NCI-H2171 (cell line): ENCODE measurements at places on chromosomes 12 and 14.

GRCh38 chr12:42887657-42888056 lies 298.1 kb upstream of the PRICKLE1 start:
- no peak for DNase-seq

DNA sequence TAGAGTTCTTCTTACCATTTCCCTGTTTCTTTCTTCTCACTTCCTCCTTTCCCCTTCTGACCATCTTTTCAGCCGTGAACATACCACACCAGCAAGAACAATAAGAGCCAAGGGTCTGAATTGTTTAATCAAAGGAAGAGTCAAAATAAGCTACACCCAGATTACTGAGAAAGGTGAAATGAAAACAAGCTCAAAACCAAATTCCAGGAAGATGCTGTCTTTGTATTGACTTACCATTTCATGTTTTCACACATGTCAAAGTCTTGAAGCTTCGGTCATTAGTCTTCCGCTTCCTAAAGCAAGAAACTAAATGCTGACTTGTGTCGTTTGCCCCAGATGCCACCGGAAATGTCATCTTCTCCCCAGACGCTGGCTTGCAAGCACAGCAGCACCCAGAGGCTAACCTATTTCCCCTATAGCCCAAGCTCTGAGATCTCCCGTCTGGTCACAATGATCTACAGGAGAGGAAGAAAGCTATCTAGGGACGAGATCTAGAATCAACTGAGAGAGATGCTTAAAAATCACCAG lies 136.5 kb upstream of the AMIGO2 start:
- no peak for DNase-seq

- DNase-seq, result no peak
These were observed 104.3 kb upstream of the MAX start for GRCh38 chr14:65206448-65207096.

DNA sequence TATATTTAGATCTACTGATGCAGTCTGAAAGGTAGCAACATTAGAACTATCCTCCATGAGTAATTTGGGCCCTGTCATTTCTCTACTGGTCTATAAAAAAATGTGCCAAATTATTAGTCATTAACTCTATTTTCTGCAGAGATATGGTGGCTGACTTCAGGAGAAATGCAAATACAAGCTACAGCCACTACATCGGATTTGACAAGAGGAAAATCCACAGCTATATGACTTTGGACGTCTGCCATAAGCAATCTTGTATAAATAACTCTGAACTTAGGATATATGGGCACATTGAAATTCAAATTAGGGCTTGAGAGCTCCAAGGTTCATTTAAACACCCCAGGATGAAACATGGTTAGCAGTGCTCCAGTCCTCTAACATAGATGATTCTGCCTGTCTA lies 983.0 kb upstream of the LRFN5 start:
- DNase-seq, result no peak

DNA sequence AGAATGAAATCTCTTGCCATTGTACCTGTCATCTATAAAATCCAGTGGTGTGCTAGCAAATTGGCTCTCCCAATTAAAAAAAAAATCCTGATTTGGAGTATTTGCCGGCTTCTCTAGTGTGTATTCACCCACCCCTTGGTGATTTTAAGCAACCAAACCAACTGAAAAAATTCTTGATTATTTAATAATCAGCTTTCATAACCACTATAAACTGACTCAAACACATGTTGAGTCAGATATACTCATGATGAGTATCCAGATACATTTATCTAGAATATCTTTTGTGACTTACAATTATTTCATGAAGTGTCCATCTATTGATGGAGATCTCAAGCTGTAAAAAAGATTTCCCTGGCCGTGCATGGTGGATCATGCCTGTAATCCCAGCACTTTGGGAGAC lies 205.4 kb downstream of the RASSF9 start:
- DNase-seq, result no peak

DNA sequence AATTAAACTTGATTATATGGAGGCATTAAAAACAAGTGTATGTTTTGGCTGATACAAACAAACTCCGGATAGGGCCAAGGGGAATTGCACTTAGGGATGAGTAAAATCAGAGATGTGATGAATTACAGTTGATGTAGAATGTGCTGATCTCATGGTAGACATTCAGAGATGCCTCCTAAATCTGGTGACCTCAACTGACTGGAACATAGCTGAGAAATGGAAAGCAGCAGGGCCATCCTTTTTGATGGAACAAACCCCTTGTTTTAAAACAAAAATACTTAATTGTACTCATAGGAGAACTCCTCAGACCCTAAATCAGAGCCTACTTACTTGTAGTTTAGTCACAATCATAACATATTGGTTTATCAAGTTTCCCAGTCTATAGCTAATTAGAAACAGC lies 122.8 kb downstream of the C12orf75 start:
- no peak for DNase-seq

GRCh38 chr12:54411391-54412241 lies 7.5 kb downstream of the ITGA5 start:
- no peak for DNase-seq

DNA sequence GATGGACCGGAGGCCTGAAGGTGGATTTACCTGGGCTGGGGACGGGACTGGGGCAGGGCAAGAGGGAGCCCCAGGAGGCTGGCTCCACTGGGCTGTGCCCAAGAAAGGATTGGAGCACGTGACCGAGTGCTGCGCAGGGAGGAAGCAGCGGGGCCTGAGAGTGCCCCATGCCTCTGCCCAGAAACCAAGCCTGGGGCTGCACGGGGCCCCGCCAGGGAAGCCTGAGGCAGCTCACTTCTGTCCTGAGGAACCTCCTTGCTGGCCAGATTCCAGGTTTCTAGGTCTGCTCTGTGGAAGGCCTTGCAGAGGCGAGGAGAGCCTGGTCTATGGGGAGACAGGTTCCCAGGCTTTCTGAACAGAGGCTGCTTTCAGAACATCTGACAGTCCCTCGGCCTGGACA lies 10.4 kb downstream of the NGB start:
- no peak for DNase-seq

GRCh38 chr14:68407285-68407684 lies 385.6 kb downstream of the ZFP36L1 start:
- no peak for DNase-seq

DNA sequence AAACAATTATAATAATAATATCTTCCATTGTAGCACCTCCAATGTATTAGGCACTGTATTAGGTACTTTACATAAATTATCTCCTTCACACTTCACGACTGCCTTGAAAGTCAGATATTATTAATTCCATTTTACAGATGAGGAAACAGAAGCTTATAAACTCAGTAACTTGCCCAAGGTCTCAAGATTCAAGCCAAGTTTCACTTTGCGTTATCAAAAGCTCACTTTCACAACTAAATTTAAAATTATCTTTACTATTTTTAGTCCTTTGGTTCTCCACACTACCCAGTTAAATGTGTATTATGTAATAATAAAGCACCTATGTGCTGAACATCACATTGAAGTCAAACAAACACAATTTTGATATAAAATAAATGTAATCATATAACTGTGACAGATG lies 55.8 kb downstream of the NUMB start:
- DNase-seq, result no peak

- no peak for DNase-seq
These were observed 119.6 kb upstream of the PTPRB start for GRCh38 chr12:70756791-70757190.

DNA sequence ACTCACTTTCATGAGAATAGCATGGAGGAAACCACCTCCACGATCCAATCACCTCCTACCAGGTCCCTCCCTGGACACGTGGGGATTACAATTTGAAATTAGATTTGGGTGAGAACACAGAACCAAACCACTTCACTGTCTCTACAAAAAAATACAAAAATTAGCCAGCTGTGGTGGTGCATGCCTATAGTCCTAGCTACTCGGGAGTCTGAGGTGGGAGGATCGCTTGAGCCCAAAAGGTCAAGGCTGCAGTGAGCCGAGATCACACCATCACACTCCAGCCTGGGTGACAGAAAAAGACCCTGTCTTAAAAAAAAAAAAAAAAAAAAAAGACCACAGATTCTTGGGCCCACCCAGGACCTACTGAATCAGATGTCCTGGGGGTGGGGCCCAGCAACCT lies 28.3 kb downstream of the BRI3BP start:
- DNase-seq, result no peak

- DNase-seq, result peak; percentile 55
These were observed 107.5 kb downstream of the ADGRD1 start for GRCh38 chr12:131061041-131061806.

GRCh38 chr12:68036642-68037041 lies 47.4 kb downstream of the IFNG-AS1 start:
- DNase-seq, result no peak

GRCh38 chr12:92149563-92149962 lies 3.9 kb upstream of the BTG1 start:
- no peak for DNase-seq

DNA sequence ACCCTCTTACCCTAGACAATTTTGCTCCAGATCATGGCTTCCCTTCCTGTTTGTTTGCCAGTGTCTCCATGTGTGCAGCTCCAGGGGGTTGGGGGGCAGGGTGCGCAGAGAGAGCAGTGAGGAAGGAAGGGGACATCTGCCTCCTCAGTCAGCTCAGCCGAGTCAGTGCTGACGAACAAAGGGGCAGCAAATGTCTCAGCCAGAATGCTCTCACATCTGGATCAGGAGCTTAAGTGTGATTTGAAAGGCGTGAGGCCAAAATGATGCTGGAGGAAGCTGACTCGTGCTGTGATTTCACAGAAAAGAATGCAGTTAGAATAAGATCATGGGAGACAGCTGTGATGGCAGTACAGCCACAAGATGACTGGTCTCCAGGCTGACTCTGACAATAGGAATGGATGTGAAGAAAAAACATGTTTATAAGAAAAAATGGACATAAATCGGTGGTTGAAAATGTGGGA lies 27.1 kb upstream of the CDK17 start:
- DNase-seq, result peak; percentile 93

GRCh38 chr12:68482660-68483059 lies 128.0 kb upstream of the RAP1B start:
- no peak for DNase-seq

DNA sequence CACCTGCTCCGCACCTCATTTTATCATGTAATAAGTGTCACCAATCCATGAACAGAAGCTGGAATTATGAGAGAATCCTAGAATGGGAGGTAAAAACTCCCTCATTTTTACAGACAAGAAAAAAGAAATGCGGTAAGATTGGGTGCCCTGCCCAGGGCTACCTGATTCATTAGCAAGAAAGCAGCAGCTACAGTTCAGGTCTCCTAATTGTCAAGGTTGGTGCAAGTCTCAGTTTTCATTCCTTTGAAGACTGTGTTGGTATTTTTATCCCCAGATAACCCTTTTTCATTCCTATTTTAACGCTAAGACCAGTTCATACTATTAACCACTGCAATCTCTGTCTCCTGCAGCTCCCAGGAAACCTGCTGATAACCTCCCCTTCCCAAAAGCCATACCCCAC lies 6.9 kb downstream of the DUSP6 start:
- no peak for DNase-seq

GRCh38 chr12:81077686-81078441 lies at the start of gene ACSS3:
ACSS3 (plus strand) TSS chr12:81078079; CDS start chr12:81078121, 42 bp downstream.
- no peak for DNase-seq

DNA sequence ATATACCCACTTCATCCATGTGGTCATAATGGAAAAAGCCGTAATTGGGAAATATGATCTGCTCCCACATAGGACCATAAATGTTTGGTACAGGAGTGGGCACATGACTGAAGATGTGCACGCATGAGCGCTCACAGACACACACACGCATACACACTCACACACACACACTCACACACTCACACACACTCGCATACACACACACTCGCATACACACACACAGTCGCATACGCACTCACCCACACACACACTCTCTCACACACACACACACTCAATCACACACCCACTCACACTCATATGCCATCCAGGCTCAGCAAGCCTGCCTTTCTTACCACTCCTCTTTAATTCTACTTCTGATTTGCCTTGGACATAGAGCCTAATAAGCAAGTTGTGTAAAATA lies 45.6 kb upstream of the EGLN3 start:
- DNase-seq, result peak; percentile 67

DNA sequence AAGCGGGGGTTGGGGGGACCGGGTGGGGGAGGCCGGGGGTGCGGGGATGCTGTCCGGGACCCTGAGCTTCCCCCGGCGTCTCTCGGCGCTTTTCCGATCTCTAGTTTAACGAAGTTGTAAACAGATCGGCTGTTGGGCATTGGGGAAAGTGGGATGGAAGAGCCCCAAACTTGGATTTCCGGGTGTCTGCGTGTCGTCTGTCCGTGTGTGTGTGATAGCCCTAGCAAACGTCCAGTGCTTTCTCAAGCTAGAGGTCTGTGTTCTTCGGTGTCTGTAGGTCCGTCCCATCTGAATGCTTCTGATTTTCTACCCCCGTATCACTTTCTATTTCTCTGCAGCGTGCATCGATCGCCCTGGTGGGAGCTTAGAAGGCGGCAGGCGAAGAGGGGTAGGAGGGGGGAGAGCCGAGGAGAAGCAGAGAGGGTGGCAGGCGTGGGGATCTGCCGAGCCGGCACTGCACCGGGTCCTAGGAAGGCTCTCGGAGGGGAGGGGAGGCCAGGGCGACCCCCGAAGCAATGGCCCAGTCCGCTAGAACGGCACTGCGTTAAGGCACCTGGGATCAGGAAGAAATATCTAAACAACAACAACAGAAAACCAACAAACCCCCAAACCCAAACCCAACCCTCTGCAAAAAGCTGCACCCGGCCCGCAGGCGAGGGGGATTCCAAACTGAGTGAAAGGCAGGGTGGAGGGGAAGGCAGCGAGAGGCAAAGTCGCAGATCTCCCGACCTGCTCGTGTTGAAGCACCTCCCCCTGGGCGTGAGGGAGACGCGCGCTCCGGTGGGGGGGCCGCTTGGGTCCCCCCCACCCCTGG lies 1.0 kb downstream of the KCNA1 start:
- DNase-seq, result no peak

DNA sequence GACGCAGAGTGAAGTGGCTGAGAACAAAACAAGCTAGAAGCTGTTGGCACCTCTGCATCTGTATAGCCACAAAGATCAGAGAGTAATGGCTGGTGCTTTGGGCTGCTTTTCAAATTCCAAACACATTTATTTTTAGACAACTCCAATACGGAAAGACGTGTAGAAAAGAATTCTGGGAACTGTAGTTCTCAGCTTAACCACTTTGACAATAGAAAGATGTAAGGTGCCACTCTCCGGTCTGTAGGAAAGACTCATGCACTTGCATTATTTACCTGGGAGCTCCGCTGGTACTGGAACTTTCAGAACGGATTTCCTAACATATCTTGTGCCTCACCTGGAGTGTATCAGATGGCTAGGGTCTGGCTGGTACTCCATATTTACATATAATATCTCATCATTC lies 1.8 kb upstream of the OR4K2 start:
- DNase-seq, result peak; percentile 12

- no peak for DNase-seq
These were observed 37.6 kb upstream of the ARHGAP5 start for GRCh38 chr14:32039401-32040030.

DNA sequence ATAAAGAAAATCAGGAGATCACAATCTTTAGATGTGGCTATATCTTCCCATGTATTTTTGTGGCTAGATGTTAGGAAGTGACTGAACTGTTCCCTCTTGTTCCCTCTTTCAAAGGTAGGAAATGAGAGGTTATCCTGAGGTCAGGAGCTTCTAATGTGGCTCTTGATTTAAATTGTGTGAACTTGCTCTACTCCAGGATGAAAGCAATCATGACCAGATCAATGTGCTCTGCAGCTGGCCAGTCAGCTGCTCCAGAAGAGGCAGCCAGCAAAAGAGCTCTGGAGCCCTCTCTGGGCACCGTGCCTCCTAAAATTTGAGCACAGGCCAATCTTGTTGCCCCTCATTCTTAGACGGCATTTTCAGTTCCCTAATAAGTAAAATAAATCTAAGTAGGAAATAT lies 32.0 kb downstream of the CDK17 start:
- DNase-seq, result no peak
